ENCODE measurements at places on chromosomes 13 and 19.
A peak's percentile ranks its signal among the peaks of the same experiment; 100 is the strongest.

GRCh38 chr13:112962396-112962795 lies 6.6 kb upstream of the MCF2L start:
- no peak for DNase-seq

DNA sequence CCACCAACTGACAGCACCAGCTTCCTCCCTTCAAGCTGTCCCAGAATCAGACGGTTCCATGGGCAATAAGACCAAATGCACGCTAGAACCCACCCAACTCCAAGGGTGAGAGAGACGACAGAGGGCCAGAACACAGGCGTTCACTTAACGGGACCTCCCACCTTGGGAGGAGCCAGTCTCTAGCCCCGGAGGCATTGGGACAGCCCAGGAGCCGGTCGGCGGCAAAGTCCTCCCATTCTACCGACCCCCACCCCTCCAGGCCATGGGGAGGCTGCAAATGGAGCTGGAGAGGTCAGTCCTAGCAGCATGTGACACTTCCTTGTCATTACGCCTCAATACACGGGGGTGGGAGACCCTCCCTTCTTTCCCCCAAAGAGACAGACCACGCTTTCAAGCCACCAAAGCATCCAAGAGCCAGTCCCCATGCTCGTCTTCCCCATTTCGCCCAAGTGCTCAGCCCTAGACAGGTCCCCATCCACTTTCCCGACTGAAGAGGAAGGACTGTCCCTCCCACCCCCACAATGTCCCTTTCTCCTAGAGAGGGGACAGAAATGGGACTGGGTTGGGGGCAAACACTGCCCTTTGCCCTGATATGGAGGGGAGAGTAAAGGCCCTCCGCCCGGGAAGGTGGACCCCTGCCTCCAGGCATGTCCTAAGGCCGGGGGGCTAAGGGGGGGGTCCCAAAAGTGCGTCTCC lies 964 bp downstream of the KHSRP start:
- DNase-seq: no peak

- DNase-seq: no peak
Observed at GRCh38 chr13:44825953-44826352, 163.3 kb downstream of the NUFIP1 start.

DNA sequence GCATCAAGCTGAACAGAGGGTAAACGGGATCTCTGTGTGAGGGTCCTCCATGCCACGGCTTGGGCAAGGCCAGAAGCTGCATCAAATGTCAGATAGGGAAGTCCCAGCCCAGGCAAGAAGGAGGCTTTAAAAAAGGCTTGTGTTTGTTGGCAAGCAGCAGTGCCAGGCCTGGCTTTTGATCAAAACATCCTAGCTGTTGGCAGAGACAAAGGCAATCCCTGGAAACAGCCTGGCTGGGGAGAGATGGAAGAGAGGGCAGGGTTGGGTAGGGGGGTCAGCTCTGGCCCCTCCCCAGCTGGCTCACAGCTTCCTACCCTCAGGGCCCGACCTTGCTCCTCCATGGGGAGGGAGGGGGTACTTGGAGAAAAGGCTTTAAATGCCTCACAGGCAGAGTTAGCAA lies 61.8 kb upstream of the KCTD15 start:
- no peak for DNase-seq

- no peak for DNase-seq
Observed at GRCh38 chr19:50705422-50706019, 14.1 kb downstream of the SHANK1 start.

GRCh38 chr13:73952648-73953047 lies 181.6 kb downstream of the KLF12 start:
- DNase-seq: no peak

DNA sequence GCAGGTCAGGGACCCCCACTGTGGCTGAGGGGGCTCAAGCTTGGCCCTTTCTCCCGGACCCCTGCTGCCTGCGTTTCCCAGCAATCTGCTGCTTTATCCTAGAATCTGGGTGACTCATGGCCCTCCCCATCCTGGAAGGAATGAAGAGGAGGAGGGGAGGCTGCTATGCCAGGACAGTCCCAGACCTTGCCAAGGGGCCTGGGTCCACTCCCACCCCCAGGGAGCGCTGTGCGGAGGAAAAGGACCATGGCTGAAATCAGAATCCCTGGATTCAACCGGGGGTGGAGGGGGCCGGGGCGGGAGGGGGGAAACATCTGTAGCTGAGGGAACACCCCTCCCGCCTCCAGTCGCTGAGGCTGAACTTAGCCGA lies 20.5 kb downstream of the ZNF114 start:
- DNase-seq: no peak

DNA sequence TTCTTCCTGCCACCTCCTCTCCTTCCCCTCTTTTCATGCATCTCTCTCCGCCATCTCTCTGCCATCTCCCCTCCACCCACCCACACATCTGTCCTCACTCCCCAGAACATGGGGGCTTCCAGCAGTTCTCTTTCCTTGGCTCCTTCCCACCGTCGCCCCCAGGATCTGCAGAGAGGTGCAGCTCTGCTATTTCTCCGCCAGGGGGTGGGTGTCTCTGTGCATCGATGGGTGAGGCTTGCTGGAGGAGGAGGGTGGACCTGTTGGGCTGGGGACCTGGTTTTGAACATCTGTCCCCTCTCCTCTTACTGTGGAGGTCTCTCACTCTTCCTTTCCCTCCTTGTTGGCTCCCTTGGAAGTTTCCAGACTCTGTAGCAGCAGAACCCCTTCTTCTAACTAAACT lies 51.7 kb downstream of the MYH14 start:
- DNase-seq: no peak

GRCh38 chr13:31903111-31903815 lies 128.3 kb upstream of the FRY start:
- DNase-seq: no peak

GRCh38 chr19:47609906-47610894 lies 1.3 kb downstream of the BICRA start:
- no peak for DNase-seq

DNA sequence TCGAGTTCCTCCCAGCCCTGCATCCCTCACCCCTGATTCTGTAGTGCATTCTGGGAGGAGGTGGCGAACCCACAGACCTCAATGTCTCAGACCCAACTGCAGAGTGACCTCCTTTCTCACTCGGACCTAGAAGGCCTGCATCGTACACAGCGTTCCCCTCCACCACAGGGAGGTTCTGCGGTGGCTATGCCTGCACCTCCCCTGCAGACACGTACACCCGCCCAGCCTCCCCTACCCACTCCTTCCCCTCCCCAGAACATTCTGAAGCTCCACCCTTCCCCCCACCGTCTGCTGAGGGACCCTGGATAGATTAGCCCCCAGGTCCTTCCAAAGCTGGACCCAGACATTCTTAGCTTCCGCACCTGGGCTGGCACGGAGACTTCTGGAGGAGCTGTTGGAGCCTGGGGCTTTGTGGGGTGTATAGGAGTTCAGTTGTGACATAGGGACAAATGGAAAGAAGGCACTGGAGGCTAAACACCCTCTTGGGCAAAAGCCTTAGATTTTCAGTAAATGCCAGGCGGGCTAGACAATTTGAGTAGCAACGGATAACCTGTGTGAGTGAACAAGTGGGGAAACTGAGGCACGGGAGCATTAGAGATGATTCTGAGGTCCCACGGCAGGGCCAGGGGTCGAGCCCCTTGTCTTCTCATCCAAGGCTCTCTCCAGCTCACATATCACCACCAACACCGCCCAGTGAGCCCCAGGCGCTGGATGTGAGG lies 420 bp upstream of the FSD1 start:
- no peak for DNase-seq

- DNase-seq: no peak
Observed at GRCh38 chr13:42561752-42562467, 12.0 kb upstream of the TNFSF11 start.

GRCh38 chr19:8367327-8368001 lies 3.5 kb downstream of the ANGPTL4 start:
- DNase-seq: peak; percentile 75

DNA sequence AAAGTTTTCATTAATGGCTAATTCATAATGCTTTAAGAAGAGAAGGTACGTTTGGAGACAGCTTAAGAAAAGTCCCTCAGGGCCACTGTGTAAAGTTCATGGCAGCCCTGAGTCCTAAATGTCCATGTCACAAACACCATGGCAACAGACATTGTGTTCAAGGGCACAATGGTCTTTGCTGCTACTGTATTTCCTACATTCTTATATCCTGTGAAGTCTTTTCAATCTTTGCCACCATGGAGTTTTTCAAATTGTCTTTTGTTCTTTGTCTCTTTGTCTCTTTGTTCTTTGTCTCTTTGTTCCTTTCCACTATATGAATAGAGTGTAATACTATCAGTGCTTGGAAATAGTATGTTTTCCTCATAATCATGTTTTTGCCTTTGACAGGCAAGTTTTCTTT lies 178.8 kb downstream of the VWA8 start:
- peak; percentile 5 for DNase-seq

GRCh38 chr13:39956036-39956435 lies 300.6 kb downstream of the COG6 start:
- DNase-seq: no peak

GRCh38 chr13:39329182-39329639 lies 273.8 kb downstream of the LHFPL6 start:
- no peak for DNase-seq

GRCh38 chr13:50126263-50126992 lies 111.2 kb downstream of the KCNRG start:
- DNase-seq: no peak

- no peak for DNase-seq
Observed at GRCh38 chr13:42345367-42345766, 73.4 kb downstream of the AKAP11 start.

Measured in substantia nigra (tissue), 51 donors.